ENCODE measurements at places on chromosomes 11 and 22.

- DNase-seq, result no peak
These were observed 14.3 kb upstream of the ARRB1 start for GRCh38 chr11:75365711-75366181.

DNA sequence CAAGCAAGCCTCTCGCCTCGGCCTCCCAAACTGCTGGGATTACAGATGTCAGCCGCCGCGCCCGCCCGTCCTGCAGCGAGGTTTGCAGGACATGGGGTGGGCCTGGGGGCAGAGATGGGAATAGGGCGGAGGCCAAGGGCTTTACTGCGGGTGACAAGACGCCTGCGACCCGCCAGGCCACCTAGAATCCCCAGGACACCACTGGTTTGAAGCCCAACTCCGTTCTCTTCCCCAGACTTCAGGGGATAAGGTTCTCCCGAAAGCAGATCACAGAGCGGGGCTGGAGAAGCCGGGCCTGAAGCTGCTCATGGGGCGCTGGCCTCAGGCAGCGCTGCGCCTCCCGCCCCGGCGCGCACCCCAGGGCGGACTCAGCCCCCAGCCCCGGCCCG is 354 bp downstream of the POLR2L start:
- DNase-seq, result no peak

GRCh38 chr22:24443668-24444067 is 16.3 kb downstream of the ADORA2A start:
- no peak for DNase-seq

DNA sequence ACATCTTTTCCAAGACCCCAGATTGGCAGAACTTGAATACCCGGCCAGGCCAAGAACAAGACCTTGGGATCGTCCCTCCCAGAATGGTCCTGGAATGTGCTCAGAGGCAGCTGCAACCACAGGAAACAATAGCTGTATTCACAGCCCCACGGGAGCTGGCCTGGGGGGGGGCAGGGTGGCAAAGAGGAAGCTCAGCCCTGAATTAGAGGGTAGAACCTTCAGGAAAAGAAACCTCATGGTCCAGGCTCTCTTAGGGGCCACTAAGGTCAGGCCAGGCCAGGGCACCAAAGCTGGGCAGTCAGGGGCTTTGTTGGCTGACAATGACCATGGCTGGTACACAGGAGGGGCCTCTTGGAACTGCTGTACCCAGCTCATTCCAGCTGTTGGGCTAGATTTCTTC is 17.3 kb downstream of the RPL27A start:
- no peak for DNase-seq

DNA sequence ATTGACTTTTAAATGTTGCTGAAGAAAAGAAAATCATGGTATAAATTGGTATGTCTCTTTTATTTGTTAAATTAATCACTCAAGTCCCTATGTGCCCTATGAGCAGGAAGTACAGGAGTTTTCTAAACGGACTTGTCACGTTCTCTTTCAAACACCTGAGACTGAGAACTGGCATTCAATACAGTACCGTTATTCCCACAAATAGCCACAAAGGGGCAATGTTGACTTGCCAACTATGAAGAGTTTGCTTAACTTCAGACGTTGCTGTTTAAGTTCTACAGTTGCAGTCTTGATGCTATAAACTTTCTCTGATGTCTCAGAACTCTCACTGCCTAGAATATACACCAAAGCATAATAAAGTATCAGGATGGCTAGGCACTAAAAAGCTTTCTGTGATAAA is 7.6 kb downstream of the OR56A1 start:
- no peak for DNase-seq

DNA sequence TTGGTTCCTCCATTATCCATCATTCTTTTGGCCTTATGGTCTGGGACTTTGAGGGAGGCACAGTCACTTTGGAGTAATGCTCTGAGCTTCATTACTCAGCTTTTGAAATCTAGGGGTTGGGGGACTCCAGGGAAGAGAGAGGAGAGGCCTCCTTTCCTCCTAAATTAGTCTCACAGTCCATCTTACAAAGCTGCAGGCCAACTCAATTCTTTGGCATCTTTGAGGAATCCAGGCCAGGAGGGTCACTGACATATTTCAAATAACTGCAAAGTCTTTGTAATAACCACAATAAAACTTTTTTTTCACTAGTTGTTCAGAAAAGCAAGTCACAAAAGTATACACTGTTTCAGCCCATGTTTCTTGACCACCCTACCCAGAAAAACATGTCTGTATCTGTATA is 73.3 kb upstream of the FAR1 start:
- DNase-seq, result no peak

DNA sequence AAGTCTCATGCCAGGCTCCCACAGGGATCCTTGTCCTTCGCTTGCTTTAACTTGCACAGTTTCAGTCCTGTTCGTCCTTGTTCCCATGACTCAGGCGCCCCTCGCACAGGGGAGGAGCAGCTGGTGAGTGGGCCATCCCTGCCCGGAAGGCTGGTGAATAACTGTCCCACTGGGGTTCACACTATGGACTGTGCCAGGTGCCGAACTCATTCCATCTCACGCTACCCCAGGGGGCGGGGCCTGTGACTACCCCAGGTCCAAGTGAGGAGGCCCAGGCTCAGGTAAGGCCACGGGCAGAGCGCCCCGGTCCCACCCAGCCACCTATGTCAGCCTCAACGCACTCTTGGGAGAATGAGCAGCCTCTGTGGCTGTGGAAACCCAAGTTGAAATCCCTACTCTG is 7.2 kb upstream of the CARD10 start:
- no peak for DNase-seq

DNA sequence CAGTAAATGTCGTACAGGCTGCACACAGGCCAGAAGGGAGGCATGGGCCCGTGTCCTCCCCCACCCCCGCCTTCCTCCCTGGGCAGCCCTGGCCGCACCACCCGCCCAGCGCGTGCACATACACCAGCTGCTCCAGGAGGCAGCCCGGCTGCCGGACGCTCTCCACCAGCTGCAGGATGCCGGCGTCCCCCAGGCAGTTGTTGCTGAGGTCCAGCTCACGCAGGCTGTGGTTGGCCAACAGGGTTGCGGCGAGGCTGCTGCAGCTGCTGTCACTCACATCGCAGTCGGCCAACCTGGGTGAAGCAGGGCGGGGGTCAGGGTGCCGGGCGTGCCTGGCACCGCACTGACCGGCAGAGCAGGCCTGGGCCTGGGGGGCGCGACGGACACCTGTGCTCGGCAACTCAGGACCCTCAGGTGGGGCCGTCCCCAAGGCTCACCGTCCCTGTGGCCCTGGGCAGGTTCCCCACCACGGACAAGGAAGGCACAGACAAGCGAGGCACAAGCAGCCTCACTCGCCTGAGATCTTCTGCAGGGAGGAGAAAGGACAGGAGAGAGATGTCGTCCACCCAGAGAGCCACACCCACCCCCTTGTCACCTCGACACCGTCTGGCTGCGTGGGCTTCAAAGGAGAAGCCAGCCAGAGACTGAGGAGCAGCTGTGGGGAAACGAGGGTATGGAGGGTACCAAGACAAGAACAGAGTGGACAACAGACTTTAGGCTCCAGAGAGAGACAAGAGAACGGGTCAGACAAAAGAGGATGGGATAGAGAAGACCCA is 12.1 kb downstream of the RNH1 start:
- no peak for DNase-seq

DNA sequence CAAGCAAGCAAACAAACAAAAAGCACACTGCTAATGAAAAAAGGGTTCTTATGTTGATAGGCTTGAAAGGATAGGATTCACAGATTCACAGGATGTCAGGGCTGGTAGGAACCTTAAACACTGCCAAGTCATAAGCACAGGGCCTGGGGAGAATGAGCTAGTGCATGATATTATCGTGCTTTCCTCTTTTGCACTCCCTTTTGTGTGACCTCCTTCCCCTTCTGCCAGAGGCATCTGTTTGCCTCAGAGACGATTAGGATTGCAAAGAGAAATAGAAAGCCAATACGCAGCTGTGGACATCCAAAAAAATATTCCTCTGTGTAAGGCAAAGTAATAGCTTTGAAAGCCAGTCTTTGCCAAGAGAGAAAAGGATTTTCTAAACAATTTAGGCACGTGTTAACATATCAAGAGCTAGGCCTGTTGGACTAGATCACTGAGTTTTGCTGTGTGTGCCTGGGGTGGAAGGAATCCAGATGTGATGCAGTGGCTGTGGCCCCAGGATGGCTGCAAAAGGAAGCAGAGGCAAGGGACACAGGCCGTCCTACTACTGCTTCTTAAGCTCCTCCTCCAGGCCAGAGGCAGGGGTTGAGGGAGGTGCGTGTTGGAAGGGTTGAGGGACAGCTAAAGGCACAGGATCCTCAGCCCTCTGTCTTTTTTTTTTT is 30.6 kb downstream of the MCHR1 start:
- no peak for DNase-seq

DNA sequence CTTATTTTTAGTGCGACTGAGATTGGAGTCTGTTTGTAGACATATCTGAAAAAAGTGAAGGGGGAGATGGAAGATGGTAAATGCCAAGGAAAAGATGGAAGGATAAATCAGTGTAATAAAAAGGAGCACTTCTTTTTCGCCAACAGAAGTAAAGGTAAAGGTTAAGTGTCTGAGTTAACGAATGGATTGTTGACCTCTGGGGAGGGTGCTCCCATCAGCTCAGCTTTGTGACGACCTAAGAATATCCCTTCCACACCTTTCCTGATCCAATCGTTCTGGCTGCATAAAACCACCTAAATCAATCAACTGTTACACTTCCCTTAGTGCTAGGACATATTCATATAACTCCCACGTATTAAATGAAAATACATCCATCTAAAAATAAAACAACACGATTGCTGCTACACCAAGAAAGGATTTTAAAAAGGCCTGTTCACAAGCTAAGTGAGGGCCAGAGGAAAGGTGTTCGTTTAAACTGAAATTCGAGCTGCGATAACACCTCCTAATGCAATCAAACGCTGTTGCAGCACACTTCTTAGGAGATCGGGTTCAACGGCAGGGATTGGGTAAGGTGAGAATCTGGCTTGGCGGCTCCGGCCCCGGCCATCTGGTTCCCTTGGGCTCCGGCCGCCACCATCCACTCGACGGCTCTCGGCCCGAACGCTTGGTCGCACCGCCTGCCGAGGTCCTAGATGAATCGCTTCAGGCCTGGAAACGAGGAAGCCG is 658 bp downstream of the C11orf71 start:
- no peak for DNase-seq

GRCh38 chr11:105968021-105968697 is 53.9 kb downstream of the MSANTD4 start:
- DNase-seq, result no peak

DNA sequence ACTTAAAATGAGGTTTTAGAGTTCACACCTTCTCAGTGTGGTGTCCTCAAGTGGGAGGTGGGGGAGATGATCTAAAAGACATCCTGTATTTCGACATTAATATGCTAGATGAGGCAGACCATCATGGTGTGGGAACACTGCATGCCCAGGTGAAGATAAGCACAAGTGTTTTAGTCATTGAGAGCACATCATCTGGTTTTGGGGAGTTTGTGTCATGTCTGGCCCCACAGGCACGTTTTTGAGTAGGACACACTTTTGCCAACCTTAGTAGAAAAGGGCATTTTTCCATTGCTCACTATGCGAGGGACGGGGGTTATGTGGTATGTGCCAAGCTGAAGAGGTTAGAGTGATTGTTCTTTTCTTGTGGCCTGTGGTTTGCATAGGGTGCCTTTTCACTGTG is 189.3 kb downstream of the DBX1 start:
- no peak for DNase-seq

GRCh38 chr11:44883277-44883676 is 67.4 kb downstream of the TP53I11 start:
- no peak for DNase-seq

- DNase-seq, result no peak
These were observed 65.1 kb downstream of the CLMP start for GRCh38 chr11:123129920-123130319.
